ENCODE measurements at places on chromosomes 1 and 21.
A peak's percentile ranks its signal among the peaks of the same experiment; 100 is the strongest.

- peak; percentile 20 for DNase-seq
Observed at GRCh38 chr1:152543820-152544219, 22.8 kb downstream of the LCE3E start.

DNA sequence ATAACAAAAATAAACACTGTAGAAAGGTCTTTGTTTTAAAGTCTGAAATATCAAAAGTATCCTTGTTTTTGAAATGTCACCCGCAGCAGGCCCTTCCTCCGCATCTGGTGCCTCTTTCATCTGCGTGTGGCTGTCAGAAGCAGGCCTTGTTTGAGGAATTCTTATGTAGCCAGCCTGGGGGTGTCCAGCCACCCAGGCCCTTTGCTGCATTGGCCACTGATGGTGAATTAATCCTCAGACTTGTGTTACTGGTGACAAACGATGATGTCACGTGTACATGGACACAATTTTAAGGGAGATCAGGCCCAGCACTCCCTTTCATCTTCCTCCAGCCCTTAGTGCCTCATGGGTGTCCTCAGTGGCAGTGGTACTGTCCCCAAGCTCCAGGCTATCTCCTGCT is 208.0 kb upstream of the GALNT2 start:
- no peak for DNase-seq

DNA sequence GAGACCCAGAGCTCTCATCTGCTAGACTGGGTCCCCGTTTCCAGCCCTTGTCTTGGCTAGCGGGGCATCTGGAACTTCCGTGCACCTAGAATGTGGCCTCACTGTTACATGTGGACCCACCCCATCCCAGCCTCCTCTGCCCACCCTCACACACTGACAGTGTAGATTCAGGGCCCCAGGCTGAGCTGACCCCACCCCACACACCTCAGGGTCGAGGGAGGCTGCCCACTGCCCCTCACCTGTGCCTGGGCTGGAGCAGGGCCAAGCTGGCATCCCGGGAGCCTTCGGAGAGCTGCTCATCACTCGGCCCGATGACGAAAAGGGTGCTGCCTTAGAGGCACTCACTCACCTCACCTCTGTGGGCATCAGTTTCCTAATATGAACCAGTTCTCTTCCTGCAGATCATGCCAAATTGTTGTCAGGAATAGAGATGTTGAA is 11.1 kb downstream of the ACOT11 start:
- peak; percentile 54 for DNase-seq

DNA sequence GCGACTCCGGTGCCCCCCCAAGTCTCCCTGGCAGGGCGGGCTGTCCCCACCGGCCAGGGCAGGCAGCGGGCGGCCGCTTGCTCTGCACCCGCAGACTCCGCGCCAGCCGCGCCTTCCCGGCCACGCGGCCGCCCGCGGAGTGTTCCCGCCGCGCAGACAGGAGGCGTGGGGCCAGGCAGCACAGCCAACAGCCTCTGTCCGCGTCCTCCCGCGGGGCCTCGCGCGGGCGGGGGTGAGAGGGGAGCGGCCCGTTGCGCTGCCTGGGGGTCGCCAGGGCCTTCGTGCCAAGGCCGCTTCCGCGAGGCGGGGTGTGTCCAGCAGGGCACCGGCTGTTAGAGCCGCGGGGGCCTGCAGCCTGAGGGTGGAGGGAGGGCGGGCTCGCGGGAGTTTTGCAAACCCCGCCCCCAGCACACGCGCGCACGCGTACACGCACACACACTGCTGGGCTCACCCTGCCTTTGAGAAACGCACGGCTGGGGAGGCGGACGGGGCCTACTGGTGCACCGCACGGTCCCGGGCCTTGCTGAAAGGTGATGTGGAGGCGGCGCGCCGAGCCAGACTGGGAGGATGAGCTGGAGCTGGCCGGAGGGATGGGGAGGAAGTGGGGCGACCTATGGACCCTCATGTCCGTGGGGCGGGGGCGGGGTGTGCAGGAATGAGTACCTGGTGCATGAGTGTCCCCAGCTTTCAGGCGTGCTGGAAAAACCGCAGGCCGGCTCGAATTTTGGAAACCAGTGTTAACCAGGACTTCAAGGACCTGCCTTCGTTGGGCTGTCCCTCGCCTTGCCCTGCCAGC is 41.5 kb downstream of the KIAA1614 start:
- no peak for DNase-seq

GRCh38 chr1:55520861-55521260 is 305.7 kb upstream of the USP24 start:
- DNase-seq = no peak

GRCh38 chr1:229197265-229197585 is 73.7 kb upstream of the RAB4A start:
- DNase-seq = no peak

GRCh38 chr1:94670273-94670672 is 128.7 kb upstream of the F3 start:
- DNase-seq = no peak

GRCh38 chr21:41703857-41704501 is 62.9 kb downstream of the RIPK4 start:
- no peak for DNase-seq

DNA sequence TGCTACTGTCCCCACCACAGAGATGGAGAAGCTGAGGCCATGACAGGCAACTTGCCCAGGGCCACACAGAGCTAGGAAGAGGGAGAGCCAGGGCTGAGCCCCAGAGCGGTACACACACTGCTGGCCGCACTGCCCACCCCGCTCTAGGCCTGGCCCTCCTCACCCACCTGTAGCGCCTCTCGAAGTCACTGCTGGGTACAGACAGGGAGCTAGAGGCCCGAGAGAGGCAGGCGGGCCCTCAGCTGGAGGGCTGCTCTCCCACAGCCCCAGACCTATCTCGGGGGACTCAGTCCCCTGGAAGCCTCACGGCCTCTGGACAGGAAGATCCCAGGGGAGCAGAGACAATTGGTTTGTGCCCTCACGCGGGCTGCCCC is 17.3 kb upstream of the PLEKHG5 start:
- DNase-seq = no peak

DNA sequence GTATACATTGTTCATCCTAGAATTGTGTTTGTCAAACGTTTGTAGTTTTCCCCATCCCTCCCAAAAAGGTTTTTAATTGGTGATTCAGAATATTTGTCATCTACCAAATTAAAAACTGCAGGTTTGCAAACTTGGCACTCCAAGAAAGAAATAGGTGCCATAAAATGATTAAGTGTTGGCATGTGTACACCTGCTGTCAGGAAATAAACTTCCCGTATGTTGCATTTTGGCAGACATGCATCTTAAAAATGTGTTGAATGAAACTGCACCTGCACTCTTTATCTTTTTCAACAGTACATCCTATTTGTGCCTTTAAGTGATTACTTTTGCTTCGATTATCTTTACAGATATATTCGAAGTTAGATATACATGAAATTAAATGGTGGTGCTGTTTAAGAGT is 7.3 kb downstream of the B3GALT2 start:
- DNase-seq = no peak

DNA sequence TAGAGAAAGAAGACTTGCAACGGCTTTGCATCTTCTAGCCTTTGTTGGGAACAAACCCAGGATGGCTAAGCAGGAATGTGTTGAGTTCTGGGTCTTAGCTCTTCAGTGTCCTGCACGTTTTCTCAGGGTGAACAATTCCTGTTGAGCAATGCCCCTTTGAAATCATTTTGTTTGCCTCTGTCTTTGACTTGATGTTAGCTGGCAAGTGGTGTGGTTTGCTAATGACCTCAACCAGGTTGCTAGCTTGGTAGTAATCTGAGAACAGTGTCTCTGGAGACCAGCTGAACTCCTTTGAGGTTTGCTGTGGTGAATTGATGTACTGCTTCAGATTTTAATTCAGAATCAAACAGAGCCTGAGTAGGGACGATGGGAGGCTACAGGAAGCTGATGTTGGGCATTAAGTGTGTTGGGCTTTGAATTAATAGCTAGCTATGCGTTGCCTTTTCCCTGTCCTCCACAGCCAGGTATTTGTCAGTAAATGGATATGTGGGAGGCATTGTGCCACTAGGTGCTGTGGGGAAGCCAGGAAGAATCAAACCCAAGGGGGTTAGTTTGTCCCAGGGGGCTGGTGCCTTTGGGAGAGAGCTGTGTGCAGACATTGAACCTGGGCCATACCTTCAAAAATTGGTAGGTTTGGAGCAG is 23.3 kb upstream of the SRSF10 start:
- peak; percentile 28 for DNase-seq

DNA sequence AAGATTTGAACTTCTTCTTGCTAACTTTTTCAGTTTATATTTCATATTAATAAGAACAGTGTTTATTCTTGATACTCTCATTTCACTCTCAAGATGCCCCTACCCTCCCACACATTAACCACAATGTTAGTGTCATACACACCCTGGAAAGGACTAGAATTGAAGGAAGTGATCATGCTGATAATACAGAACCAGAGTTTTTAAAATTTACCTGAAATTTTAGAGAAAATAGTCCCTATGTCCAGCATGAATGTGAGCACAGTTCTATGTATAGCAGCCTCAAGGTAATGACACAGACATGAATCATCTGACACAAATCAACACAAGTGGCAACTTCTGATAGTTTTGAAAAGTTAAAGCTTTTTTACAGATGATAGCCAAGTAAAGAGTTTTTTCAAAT is 26.0 kb downstream of the RGS1 start:
- no peak for DNase-seq

- DNase-seq = no peak
Observed at GRCh38 chr1:210653771-210654170, 325.1 kb downstream of the HHAT start.

DNA sequence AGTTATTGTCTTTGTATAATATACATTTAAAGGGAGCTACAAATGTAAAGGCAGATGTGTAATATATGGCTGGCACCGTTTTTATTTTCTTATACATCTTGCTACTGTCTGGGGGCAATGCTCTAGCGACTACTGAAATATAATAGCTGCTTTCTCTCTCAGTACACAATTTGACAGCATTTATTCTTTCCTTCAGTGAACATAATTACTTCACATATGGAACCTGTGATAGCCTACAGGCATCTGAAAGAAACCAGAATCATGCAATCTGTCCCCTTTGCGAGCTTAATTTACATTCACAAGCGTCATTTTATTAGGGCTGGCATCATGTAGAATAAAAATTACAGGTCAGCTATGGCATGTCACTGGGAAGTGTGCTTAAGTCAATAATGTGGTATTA is 557.5 kb upstream of the PTBP2 start:
- DNase-seq = no peak

- DNase-seq = no peak
Observed at GRCh38 chr1:39177706-39178105, 26.8 kb upstream of the MACF1 start.

DNA sequence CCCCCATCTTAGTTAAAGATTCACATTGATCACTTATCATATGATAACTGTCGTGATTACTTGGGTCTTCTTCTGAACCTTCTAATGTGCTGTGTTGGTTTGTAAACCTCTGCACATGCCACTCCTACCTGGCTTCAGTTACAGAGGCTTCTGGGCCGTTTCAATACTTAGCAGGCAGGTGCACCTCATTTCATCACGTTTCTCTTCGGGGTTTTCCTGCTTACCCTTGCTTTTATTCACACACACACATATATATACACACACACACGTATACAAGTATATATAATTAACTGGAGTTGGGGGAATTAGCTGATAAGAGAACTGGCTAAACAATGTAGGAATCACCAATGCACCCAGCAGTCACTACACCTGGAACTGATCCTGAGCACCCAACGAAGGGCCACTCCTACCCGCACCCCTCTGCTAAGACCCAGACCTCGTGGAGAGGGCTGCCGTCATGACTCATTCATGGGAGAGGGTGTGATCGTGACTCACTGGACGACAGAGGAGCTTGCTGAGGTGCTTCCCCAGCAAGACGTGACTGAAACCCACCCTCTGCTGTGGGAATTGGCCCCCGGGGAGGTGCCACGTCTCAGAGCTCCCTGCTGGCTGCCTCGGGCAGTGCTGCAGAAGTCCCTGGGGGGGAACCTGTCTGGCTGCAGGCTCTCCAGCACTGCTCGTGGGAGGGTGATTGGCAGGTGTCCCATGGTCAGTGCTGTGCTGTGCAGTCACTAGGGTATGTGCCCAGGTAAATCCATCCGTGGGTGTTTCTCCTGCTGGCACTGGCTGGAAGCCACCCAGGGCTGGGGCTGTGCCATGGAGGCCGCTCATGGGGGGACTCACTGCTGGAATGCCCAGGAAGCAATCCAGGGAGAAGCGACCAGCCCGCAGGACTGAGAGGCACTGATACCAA is 166.6 kb downstream of the DYRK1A start:
- no peak for DNase-seq

- no peak for DNase-seq
Observed at GRCh38 chr1:168446081-168446480, 97.7 kb downstream of the XCL2 start.

- DNase-seq = peak; percentile 88
Observed at GRCh38 chr1:157992031-157992832, 1.2 kb upstream of the KIRREL1 start.

GRCh38 chr1:90190523-90190922 is 195.6 kb downstream of the ZNF326 start:
- DNase-seq = no peak

GRCh38 chr1:32983020-32983419 is 18.4 kb upstream of the RNF19B start:
- no peak for DNase-seq

DNA sequence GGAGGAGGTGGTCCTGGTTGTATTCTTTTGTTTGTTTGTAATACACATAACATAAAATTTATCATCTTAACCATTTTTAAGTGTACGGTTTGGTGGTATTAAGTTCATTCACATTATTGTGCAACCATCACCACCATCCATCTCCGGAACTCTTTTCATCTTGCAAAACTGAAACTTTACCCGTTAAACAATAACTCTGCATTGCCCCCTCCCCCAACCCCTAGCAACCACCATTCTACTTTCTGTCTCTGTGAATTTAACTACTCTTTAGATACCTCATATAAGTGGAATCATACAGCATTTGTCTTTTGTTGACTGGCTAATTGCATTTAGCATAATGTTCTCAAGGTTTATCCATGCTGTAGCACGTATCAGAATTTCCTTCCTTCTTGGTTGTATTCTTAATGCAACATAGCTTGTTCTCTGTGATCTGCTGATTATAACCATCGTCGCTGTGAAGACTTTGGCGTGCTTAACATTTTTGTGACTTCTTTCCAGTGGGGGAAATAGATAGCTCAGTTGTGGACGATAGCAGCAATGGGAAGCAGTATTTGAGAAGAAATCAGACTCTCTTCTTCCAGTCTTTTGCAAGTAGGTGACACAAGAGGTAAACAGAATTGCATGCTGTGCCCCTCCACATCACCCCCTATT is 117.5 kb upstream of the HOOK1 start:
- DNase-seq = no peak

- DNase-seq = peak; percentile 21
Observed at GRCh38 chr21:15222707-15223106, 157.9 kb upstream of the NRIP1 start.

GRCh38 chr1:188599313-188599712 is 1770.6 kb downstream of the PLA2G4A start:
- peak; percentile 16 for DNase-seq

GRCh38 chr1:181021811-181022434 is 747 bp downstream of the STX6 start:
- peak; percentile 67 for DNase-seq

DNA sequence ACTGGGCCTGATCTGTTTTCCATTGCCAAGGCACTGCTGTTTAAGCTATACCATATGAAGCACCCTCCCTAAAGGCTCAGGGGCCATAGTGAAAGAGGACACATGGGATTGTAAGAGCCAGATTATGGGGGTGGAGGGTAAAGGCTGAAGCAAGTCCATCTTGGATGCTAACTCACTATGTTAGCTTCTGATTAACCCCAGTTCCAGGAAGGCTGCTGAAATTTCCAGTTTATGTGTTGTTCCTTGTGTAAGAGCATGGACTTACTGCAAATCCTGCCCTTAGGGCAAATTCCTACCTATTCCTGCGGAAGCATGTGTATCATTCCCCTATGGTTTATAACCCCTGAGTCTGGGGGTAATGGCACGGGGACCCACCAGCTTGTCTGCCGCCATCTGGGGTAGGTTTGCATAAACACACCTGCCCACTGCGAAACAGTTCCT is 91.8 kb upstream of the SERBP1 start:
- no peak for DNase-seq
